ENCODE measurements at places on chromosomes 11 and 22. TPM values are rescaled to one million over a fixed set of nuclear protein-coding genes. Genes with fewer than 3 reads are reported as not detected.

The PARVA gene
- 40.0 TPM for total RNA-seq

DNA sequence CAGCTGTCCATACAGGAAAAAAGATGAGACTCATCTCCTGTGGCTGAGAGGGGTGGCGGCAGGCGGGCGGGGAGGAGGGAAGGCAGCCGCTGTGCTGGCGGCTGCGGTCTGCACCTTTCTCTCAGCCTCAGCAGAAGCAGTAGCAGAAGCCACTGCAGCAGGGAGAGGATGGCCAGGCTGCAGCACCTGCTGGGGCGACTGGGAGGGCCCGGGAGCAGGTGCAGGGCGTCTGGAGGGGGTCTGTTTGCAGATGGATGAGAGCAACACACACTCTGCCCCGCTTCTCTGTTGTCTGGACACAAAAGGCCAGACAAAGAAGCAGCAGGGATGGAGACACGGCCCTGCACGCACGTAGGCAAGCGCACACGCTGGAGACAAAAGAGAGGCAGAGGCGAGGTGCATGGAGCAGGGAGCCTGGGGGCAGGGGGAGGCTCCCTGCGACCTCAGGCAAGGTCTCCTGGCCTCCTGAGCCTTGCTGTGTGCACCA, 9.3 kb upstream of the MIAT start:
- peak overlapping the region; percentile 39 for H3K27ac ChIP-seq
- H3K4me3 ChIP-seq = peak overlapping the region; percentile 71
- no peak for DNase-seq
- H3K36me3 ChIP-seq = no peaks in the 10 kb centered on the region
- H3K4me1 ChIP-seq = peaks cover 51% of the 10 kb centered on the region

DNA sequence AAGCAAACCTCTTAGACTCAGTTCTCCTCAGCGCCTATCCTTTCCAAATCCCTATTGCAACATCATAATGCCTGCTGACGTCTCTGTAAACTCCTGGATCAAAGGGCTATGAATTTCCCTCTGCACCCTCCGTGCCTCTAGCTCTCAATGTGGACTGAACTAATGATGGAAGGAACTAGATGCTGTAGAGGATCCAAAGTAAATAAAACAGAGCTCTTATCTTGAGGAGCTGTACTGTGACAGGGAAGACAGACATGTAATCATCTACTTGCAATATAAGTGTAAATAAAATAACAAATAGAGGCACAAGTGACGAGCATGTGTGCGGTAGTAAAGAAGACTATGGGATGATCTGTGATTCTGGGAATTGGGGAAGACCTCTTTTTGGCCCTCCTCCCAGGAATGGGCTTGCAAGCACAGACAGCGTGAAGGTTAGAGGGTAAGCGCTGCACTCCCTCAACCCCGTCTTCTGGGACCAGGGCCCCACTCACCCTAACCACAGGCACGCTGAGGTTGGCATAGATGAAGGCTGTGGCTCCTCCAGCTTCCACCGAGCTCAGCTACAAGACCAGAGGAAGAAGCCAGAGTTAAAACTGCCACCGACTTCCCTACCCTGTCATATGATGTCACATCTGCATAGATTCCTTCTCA, 42.2 kb downstream of the P4HA3 start:
- no peak for DNase-seq
- H3K4me3 ChIP-seq = no peak overlapping the region
- H3K27me3 ChIP-seq = peaks cover 3% of the 10 kb centered on the region
- no peaks in the 10 kb centered on the region for H3K4me1 ChIP-seq
- no peak overlapping the region for H3K27ac ChIP-seq

- H3K27me3 ChIP-seq = no peaks in the 10 kb centered on the region
- no peak overlapping the region for H3K27ac ChIP-seq
- DNase-seq = no peak
- H3K36me3 ChIP-seq = peaks cover 10% of the 10 kb centered on the region
- peaks cover 75% of the 10 kb centered on the region for H3K4me1 ChIP-seq
These were observed 72.0 kb downstream of the ZBTB16 start for GRCh38 chr11:114131461-114131864.

- H3K4me3 ChIP-seq = peak overlapping the region; percentile 88
- peaks cover 2% of the 10 kb centered on the region for H3K27me3 ChIP-seq
- H3K27ac ChIP-seq = no peak overlapping the region
- H3K4me1 ChIP-seq = peaks cover 45% of the 10 kb centered on the region
- peaks cover 5% of the 10 kb centered on the region for H3K36me3 ChIP-seq
These were observed 2.2 kb downstream of the MADD start for GRCh38 chr11:47271961-47272661.

DNA sequence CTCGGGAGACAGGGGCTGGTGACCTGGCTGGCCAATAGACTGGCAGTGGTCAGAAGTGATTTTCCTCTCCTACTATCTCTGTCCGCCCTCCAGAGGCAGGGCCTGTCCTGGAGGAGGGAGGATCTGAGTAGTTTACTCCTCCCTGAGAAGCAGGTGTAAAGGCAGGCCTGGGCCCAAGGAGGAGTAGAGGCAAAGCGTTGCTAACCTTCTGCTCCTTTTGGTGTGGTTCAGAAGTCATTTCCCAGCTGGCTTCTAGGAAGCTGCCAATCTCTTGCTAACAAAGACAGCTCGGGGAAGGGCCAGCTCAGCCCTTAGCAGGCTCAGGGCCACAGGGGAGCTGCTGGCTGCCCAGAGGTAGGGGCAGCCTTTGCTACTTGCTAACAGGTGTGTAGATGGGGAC, 151.1 kb upstream of the NECTIN1 start:
- H3K27ac ChIP-seq = no peak overlapping the region
- H3K36me3 ChIP-seq = no peaks in the 10 kb centered on the region
- peaks cover 18% of the 10 kb centered on the region for H3K27me3 ChIP-seq
- H3K4me3 ChIP-seq = no peak overlapping the region
- no peak for DNase-seq

DNA sequence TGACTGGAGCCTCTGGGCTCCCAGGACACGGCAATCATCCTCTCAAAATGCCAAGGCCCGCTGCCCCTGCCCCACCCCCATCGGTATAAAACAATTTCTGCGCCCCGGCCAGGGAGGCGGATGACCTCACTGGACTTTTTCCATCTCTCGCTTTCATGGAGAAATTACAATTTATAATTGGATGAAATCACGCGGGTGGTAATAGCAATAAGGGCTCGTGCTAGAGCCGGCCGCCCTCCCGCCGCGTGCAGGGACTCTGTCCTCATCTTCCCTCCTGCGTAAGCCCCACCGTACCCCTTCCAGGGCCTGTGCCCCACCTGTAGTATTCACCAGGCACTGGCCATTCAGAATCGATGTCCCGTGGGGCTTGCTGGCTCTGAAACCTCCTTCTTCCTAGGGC, 64.5 kb downstream of the MACROD1 start:
- peak overlapping the region; percentile 6 for H3K27ac ChIP-seq
- peaks cover 59% of the 10 kb centered on the region for H3K4me1 ChIP-seq
- no peaks in the 10 kb centered on the region for H3K36me3 ChIP-seq
- DNase-seq = no peak
- H3K4me3 ChIP-seq = no peak overlapping the region

DNA sequence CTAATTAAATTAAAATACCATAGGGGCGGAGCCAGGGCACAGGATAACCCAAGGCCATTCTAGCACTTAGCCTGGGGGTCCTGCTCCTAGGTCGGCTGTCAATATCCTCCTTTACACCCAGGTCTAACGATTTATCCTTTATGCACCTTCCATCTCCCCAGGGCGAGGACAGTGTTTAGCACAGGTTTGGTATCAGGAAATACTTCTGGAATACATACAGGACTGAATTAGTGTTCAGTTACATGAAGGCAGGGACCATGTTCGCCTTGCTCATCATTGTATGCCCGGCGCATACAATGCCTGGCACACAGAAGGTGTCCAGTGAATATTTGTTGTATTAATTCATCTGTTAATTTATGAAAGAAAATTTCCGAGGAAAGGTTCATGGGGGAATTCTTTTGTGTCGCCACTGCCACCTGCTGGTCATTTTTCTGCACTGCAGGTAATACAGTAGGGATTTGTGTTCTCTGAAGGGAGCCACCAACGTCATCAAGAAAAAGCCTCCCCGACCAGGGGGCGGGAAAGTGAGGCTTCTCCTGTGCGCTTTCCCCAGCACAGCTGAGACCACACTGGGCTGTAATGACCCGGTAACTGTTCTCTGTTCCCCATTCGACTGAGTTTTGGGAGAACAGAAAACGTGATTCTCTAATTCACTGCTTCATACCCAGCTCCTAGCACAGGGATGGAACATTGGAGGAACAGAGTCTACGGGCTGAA, 68.7 kb upstream of the ASPHD2 start:
- no peaks in the 10 kb centered on the region for H3K36me3 ChIP-seq
- peak; percentile 82 for DNase-seq
- H3K4me1 ChIP-seq = peaks cover 11% of the 10 kb centered on the region

DNA sequence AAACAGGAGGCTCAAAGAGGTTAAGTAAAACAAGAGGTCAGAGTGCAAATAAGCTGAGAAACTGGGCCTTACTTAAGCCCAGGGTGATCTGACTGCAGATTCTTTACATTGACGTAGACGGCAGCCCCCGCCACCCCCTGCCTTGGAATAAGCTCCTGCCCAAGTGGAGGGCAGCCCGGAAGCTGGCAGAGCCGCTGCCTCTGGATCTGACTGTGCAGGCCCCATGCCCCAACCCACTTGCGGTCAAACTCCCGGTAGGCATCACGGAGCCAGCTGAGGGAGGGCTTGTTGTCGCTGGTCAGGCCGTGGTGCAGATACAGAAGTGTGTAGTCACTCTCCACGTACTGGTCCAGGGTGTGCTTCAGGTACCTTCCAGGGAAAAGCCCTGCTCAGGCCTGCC, 18.6 kb downstream of the ARHGAP1 start:
- H3K4me3 ChIP-seq = no peak overlapping the region
- H3K27ac ChIP-seq = no peak overlapping the region
- H3K27me3 ChIP-seq = no peaks in the 10 kb centered on the region
- no peak for DNase-seq
- H3K4me1 ChIP-seq = no peaks in the 10 kb centered on the region

DNA sequence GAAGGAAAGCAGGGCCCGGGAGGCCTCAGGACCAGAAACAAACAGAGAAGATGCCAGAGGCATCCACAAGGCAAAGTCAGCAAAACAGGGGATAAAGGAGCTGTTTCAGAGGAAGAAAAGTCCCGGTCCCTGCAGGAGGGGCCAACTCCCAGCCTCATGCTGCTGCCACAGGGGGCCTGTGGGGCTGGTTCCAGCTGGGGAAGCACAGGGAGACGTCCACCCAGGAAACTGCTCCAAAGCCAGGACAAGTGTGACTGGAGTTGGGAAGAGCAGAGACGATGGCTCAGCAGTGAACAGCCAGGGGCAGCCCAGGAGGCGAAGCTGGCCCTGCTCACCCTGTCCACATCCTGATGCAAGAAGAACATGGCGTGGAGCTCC, 454.4 kb downstream of the BRD1 start:
- H3K27ac ChIP-seq = peak overlapping the region; percentile 43
- H3K4me3 ChIP-seq = no peak overlapping the region
- H3K27me3 ChIP-seq = peaks cover 13% of the 10 kb centered on the region
- DNase-seq = no peak
- H3K36me3 ChIP-seq = no peaks in the 10 kb centered on the region

DNA sequence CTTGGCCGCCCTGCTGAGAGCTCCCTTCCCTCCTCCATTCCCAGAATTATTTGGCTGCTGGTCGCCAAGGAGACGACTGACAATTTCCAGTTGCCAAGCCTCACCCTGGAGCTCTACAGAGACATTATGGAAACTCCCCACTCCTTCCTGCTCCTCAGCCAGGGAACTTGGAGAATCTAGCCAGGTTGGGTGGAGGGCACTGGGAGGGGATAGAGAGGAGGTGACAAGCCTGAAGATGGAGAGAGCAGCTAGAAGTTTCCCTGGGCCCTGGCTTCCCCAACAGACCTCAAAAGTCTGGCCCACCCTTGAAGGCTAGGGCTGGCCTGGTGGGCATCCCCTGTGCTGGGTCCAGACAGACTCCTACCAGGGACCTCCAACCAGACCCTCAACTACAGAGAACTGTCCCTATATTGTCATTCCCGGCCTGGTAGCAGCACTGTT, 6.7 kb upstream of the VSIG10L2 start:
- H3K4me1 ChIP-seq = peaks cover 10% of the 10 kb centered on the region
- no peak for DNase-seq
- H3K27me3 ChIP-seq = peaks cover 19% of the 10 kb centered on the region
- H3K36me3 ChIP-seq = no peaks in the 10 kb centered on the region

GRCh38 chr22:23325183-23325582, 144.9 kb downstream of the BCR start:
- peaks cover 7% of the 10 kb centered on the region for H3K4me1 ChIP-seq
- H3K4me3 ChIP-seq = no peak overlapping the region
- no peak overlapping the region for H3K27ac ChIP-seq
- H3K27me3 ChIP-seq = no peaks in the 10 kb centered on the region
- no peak for DNase-seq

DNA sequence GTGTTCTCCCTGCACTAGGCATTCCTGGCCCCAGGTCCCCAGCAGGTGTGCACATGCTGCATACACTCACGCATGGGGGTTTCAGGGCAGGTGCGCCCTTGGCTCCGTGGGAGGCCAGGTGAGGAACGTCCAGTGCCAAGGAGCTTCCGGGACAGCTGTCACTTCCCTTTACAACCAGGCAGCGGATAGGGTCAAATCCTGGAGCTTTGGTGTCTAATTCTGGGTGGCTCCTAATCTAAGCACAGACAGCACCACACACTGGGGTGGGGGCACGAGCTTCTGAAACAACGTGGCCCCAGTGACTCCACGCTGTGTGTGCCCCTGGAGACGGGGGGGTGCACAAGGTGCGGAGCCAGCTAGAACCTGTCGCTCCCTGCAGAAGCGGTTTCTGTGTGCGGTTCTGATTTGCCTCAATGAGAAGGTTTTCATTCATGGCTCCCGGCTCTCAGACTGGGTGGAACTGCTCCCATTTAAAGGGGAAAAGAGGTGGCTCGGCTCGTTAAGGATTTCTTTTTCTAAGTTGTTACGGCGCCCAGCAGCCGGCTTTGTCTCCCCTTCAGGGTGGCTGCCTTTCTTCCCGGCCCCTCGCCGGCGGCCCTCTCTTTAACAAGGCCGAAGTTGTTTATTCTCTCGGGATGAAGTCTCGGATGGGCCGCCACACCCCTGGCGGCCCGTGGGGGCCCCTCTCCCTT, 5.0 kb downstream of the CCND1 start:
- peaks cover 24% of the 10 kb centered on the region for H3K36me3 ChIP-seq
- no peak overlapping the region for H3K27ac ChIP-seq
- H3K4me1 ChIP-seq = peaks cover 45% of the 10 kb centered on the region
- peak overlapping the region; percentile 92 for H3K4me3 ChIP-seq
- no peak for DNase-seq

- H3K27ac ChIP-seq = no peak overlapping the region
- H3K27me3 ChIP-seq = peaks cover 3% of the 10 kb centered on the region
- no peak overlapping the region for H3K4me3 ChIP-seq
- no peaks in the 10 kb centered on the region for H3K36me3 ChIP-seq
- H3K4me1 ChIP-seq = peaks cover 37% of the 10 kb centered on the region
These were observed 14.5 kb upstream of the CLMP start for GRCh38 chr11:123209591-123209990.
